Activated CD4-positive, alpha-beta memory T cell treated with anti-CD3 and anti-CD28 coated beads for 36 hours (primary cell): ENCODE measurements at places on chromosomes 5 and 9.

- DNase-seq, result no peak
These were observed 50.9 kb upstream of the TUT7 start for GRCh38 chr9:86405086-86405491.

GRCh38 chr5:14685757-14686156, 21.2 kb downstream of the OTULIN start:
- peak; percentile 71 for DNase-seq

DNA sequence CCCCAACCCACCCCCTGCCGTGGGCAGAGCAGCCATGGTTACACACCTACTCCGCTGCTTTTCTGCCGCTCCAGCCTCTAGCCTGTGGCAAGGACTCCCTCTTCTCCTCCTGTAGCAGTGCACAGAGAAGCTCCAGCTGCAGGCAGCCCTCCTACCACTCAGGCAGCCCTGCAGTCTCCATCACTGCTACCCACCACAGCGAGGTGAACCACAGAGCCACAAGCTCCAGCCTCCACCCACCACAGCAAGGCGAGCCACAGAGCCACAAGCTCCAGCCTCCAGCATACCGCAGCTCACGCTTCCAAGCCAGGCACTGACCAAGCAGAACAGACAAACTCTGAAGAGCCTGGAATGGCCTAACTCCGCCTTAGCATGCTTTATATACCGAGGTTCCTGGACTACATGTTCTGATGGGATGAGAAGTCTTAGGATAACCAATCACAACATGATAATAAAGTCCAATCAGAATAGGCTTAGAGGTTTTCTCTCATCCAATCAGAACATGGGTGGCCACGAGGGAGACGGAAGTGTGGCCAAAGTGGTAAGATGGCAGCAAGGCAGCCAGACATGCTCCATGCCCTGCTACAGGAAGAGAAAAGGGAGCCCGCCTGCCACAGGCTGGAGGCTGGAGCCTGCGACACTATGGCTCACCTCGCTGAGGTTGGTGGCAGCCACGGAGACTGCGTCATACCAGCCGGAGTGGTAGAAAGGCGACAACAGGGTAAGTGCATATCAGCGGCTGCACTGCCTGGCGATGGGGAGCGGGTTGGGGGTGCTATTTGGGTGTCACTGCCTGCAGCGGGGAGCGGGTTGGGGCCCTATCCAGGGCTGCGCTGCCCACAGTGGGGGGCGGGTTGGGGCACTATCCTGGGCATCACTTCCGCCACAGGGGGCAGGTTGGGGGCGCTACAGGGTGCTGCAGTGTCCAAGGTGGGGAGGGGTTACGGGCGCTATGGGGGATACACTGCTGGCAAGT, 75.8 kb upstream of the PCAT7 start:
- DNase-seq, result no peak

DNA sequence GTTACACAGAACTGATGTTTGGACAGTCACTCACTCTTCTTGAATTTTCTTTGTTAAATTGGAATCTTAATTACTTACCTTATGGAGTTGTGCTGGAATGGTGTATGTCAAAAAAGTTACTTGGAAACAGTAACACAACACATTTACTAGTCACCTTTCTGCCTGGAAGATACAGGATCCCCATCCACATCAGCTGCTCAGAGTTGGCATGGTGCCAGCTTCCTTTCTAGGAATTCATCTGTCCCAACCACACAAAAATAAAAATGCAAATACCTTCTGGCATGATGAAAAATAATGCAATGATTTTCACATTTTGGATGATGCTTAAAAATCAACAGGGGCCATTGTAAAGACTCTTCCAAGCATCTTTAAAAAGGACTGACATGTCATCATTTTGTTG, 341.5 kb downstream of the TMEM38B start:
- DNase-seq, result no peak

GRCh38 chr9:98686961-98687855, 21.5 kb downstream of the GABBR2 start:
- no peak for DNase-seq
